HCT116 (cell line): ENCODE measurements at places on chromosomes 4 and X. TPM values are rescaled to one million over a fixed set of nuclear protein-coding genes. Genes with fewer than 3 reads are reported as not detected.
A peak's percentile ranks its signal among the peaks of the same experiment; 100 is the strongest.

- no peak for DNase-seq
These were observed 54.1 kb downstream of the TXK start for GRCh38 chr4:48079972-48080391.

GRCh38 chr4:54423066-54423465, 194.0 kb downstream of the PDGFRA start:
- DNase-seq = no peak

Gene MAGEC3
- total RNA-seq = not detected

DNA sequence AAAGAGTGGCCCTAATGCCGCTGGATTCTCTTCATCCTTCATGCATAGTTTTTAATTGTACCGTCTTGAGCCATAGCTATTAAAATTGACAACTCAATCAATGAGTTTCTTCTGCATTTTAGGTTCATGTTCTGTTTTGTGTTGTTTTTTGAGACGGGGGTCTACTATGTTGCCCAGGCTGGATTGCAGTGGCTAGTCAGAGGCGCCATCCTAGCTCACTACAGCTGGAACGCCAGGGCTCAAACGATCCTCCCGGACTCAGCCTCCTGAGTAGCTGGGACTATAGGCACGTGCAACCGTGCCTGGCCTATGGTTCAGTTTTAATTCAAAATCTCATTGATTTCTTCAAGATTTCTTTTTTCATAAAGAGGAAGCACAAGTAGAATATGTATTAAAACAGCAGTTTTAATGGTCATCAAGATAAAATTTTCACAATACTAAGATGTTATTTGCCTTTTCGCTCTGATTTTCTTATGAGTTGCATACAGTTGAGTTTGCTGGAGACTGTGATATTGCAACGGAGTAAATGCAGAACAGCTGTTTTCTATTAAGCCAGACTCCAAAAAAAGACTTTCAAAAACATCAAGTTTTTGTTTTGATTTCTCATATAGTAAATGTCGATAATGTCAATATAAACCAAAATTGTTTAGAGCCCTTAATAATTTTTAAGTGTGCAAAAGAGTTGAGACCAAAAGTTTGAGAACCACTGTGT, 1.1 kb upstream of the STX18 start:
- no peak for DNase-seq

- no peak for DNase-seq
These were observed 63.1 kb upstream of the NDP start for GRCh38 chrX:44036336-44036735.

DNA sequence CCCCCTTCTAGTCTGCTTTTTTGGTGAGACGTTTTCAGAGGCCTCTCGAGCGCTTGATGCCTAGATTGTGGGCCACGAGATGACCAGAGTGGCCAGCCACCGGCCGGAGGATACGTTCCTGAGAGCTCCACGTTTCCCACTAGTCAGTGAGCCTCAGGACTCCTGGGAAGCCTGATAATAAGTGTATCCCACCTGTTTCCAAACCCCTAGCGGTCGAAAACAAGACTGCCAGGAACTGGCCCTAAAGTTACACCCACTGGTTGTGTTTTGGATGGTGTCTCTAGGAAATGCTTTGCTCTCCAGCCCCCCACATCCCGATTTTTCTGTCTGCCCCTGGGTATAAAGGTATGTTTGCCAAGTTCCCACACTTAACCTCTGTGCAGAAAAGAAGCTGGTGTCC, 4.6 kb upstream of the RS1 start:
- DNase-seq = no peak

- DNase-seq = no peak
These were observed 214.2 kb downstream of the NSUN7 start for GRCh38 chr4:40963897-40964478.

DNA sequence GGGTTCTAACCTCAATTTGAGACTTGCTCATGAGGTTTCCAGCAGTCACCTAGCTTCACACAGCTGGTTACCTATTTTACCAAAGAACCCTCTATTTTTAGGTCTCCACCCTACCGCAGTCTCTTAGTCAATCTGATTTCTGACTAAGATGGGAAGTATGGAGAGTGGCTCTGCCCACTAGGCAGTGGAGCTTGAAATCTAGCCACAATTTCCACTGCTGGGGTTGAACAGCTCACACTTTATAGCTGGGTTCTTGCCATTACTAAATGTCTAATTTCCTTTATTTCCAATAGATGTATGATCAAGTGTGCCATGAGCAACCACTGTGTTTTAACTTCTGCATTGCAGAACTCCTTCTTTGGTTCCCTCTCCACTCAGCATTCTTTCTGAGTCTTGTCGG, 43.1 kb downstream of the GASK1B start:
- DNase-seq = no peak

DNA sequence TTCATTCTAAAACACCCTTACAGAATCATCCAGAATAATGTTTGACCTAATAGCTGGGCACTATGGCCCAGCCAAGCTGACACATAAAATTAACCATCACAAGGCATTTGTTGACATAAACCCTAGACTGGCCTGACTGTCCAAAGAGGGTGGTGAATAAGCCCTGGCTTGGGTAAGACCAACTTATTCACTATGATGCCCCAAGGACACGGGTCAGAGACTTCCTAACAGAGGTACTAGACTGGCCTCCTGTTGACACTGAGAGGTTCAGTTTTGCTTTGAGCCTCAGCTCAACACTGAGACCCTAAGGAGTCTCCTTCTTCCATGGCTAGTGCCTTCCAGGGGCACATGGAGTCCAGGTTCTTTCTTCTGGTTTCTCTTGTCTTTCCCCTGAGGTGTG, 21.3 kb downstream of the FGF2 start:
- no peak for DNase-seq

GRCh38 chr4:88481537-88481936, 24.6 kb downstream of the HERC5 start:
- DNase-seq = no peak

Gene ZNF182
- total RNA-seq = 5.1 TPM

Gene RAI2
- not detected for total RNA-seq

Gene AFP
- total RNA-seq = 1.6 TPM

Gene ING2
- 4.2 TPM for total RNA-seq

GRCh38 chr4:186840222-186840701, 116.6 kb upstream of the FAT1 start:
- DNase-seq = peak; percentile 81

- no peak for DNase-seq
These were observed 45.4 kb downstream of the PTTG2 start for GRCh38 chr4:38005637-38006036.

DNA sequence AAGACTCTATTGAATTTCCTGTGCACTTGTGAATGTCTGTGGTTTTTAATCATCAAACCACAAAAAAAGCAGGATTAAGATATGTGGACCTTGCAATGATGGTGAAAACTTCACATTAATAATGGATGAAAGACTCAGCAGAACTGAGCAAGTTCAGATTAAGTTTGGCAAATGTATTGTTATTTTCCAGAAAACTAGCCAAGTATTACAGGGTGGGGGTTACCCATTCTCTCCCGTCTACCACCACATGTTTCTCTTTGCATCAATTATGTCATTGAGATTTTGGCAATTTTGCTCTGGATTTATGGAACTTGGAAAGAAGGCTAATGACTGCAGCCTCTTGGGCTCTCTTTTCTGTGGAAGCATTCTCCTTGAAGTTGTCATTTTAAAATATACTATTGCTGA, 577.1 kb downstream of the ANKRD50 start:
- no peak for DNase-seq

GRCh38 chrX:29652484-29652883, 562.9 kb upstream of the MAGEB2 start:
- DNase-seq = no peak
